ENCODE measurements at places on chromosomes 6 and 20. TPM values are rescaled to one million over a fixed set of nuclear protein-coding genes. Genes with fewer than 3 reads are reported as not detected.

- DNase-seq = no peak
Observed at GRCh38 chr6:45966797-45967196, 48.9 kb downstream of the CLIC5 start.

HLA-DQA1 gene
- not detected for total RNA-seq

- DNase-seq = no peak
Observed at GRCh38 chr6:116017546-116018295, 43.0 kb downstream of the FRK start.

GRCh38 chr6:33030245-33030644, 20.9 kb upstream of the HLA-DOA start:
- DNase-seq = no peak

DNA sequence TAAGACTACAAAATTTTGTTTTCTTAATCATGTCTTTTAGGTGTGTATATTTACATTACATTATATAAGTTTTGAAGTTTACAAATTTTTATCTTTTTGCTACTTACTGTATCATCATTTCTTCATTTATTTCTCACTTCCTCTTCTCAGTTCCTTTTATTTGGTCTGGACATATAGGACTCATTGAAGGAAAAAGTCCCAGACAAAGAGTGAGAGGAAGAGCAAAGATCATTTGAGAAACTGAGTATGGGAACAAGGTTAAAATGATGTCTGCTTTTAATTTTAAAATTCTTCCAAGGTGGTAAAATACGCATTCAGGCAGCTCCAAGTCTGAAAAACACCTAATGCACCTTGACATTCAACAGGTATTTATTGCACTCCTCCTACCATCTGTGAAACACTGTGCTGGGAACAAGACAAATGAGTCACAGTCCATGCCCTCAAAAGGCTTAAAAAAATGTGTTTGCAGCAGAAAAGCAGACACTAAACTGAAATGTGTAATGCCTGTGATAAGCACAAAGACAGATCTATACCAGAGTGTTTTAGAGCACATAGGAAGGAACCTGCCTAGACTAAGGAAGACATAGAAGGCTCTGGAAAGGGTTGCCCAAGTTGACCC, 63.2 kb downstream of the PKIB start:
- no peak for DNase-seq

DNA sequence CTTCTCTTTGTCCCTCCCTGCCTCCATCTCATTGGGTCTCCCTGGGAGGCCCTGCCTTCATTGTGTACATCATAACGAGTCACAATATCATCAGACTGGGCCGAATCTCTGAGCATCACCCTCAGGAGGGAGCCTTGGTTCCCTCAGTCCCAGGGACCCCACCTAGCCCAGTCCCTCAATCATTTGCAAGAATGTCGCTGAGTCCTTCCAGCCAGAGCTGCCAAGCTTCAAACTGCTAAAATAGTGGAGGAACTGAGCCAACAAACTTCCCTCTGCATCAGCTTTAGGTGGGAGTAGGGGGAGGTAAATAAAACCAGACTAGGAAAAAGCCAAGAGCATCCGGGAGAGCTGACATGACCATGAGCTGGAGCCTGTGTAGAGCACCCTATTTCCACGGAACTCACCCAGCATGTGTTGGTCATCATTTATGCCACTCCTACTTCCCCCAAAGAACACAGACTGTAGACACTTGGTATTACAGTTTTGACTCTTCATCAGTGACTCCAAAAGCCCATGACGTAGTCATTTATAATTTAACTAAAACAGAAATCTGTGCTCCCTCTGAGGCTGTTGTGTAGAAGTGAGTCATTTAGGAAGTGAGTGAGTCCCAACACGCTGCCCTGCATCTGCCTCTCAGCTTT, 28.8 kb upstream of the IL17A start:
- DNase-seq = no peak

- DNase-seq = no peak
Observed at GRCh38 chr6:45074439-45074838, 253.7 kb upstream of the RUNX2 start.

ADGRB3 gene
- 2.0 TPM for total RNA-seq

DNA sequence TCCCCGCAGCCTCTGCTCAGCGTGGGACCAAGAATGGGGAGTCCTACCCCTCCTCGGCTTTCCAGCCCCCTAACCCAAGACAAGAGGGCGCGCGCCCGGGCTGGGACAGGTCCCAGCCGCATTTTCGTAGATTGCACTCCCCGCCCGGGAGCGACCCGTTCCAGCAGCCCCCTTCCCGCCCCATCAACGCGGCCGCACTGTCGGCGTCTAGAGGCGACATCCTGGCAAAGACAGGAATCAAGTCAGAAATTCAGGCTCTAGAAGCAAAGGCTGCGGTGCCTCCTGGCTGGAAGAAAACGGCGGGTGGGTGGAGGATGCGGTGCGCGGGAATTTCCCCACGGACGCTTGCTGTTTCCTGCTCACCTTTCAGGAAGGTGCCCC, 957 bp downstream of the PROKR2 start:
- no peak for DNase-seq
